CD8-positive, alpha-beta memory T cell (primary cell): ENCODE measurements at places on chromosomes 2 and 18. TPM values are rescaled to one million over a fixed set of nuclear protein-coding genes. Genes with fewer than 3 reads are reported as not detected.

ALLC gene
- total RNA-seq: not detected

ATP8B1 gene
- not detected for total RNA-seq

- DNase-seq: no peak
Measured at GRCh38 chr2:112814278-112814677, 22.3 kb downstream of the IL1B start.

LRRC30 gene
- total RNA-seq: not detected

GRCh38 chr2:100562613-100563406 lies at the start of gene PDCL3:
TSS of gene PDCL3 (plus strand) at chr2:100562993. CDS start at chr2:100563068, 75 bp downstream.
- DNase-seq: peak; percentile 97

DNA sequence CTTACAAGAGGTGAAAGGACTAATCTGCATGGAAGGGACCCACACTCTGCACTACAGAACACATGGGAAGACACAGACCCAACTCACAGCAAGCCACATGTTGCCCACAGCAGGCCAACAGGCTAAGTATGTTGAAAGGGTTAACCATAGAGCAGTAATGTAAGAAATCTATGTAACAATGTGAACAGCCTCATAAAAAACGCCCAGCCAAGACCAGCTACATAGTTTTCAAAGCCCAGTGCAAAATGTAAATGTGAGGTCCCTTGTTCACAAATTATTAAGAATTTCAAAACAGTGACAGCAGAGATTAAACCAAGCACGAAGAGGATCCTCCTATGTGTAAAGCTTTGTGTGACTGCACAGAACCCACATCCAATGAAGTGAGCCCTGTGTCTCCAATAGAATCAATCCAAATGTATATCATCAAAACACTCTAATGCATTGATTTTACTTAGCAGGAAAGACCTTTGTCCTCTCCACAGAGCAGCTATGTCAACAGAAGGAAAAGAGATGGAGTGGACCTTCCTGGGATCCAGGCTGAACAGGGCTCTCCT lies 210.1 kb downstream of the AGPS start:
- DNase-seq: no peak

HOXD12 gene
- total RNA-seq: not detected

GRCh38 chr2:14773696-14774095 lies 141.2 kb downstream of the LRATD1 start:
- no peak for DNase-seq

- DNase-seq: no peak
Measured at GRCh38 chr18:59238385-59238784, 18.4 kb downstream of the GRP start.

- no peak for DNase-seq
Measured at GRCh38 chr2:172370821-172371455, 56.4 kb upstream of the ITGA6 start.

DNA sequence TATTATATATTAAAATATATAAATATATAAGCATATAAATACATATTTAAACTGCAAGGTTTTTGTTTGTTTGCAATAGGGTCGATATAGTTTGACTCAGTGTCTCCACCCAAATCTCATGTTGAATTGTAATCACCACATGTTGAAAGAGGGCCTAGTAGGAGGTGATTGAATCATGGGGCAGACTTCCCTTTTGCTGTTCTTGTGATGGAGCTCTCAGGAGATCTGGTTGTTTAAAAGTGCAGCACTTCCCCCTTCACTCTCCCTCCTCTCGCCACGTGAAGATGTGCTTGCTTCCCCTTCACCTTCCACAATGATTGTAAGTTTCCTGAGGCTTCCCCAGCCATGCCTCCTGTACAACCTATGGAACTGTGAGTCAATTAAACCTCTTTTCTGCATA lies 2137.3 kb upstream of the CELF4 start:
- DNase-seq: no peak

DNA sequence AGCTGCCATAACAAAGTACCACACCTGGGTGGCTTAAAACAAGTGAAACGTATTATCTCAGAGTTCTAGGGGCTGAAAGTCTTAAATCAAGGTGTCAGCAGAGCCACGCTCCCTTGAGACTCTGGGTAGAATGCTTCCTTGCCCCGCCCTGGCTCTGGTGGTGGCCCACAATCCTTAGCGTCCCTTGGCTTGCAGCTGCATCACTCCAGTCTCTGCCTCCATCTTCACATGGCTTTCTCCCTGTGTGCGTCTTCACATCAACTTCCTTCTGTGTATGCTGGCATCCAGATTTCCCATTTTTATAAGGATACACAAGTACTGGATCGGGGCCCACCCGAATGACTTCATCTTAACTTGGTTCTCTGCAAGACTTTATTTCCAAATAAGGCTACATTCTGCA lies 62.5 kb downstream of the MRO start:
- DNase-seq: no peak

- no peak for DNase-seq
Measured at GRCh38 chr2:140654565-140654964, 1476.3 kb downstream of the LRP1B start.

- no peak for DNase-seq
Measured at GRCh38 chr18:42520138-42520537, 565.1 kb downstream of the PIK3C3 start.

GRCh38 chr18:9817286-9817685 lies 68.5 kb upstream of the TXNDC2 start:
- no peak for DNase-seq

FBXO15 gene
- 0.55 TPM for total RNA-seq

GRCh38 chr2:185187421-185187820 lies 551.2 kb upstream of the FSIP2 start:
- no peak for DNase-seq

LYG2 gene
- total RNA-seq: not detected

ENOSF1 gene
- 45.9 TPM for total RNA-seq

NBAS gene
- total RNA-seq: 30.6 TPM

DNA sequence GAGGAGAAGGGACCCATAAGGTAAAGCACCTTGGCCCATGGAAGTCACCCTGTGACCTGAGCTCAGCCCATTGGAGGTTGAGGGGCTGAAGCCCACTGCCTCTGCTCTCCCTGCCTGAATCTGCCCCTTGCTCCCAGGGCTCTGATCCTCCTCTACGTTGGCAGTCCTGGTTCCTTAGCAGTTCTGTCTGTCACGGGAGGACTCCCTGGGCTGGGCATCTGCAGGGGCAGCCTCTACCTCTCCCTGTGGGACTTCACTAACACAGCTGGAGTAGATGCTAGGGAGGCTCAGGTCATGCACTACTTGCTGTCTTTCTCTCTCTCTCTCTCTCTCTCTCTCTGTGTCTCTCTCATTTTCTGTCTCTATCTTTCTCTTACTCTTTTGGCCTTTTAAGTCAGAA lies 8.7 kb downstream of the GYPC start:
- no peak for DNase-seq

GRCh38 chr2:80530442-80531064 lies 226.0 kb upstream of the LRRTM1 start:
- no peak for DNase-seq

DNA sequence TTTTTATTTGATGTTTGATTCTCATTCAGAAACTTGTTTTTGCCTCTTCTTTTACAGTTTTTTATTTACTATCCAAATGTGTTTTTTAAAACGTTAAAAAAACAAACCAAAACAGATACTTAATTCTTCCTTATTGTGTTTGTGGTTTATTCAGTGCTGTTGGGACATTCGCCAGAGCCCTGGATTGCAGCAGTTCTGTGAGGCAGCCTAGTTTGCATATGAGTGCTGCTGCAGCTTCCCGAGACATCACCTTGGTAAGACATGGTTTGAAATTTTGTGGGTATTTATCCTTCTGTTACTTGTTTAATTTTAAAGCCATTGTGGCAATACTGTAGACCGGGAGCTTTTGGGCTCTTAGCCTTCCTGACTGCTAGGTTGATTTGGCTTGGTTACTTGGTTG lies 91.2 kb downstream of the MTA3 start:
- no peak for DNase-seq

GRCh38 chr2:191783416-191783815 lies 63.5 kb downstream of the CAVIN2 start:
- no peak for DNase-seq

- no peak for DNase-seq
Measured at GRCh38 chr2:241034490-241035141, 36.2 kb downstream of the SNED1 start.

DNA sequence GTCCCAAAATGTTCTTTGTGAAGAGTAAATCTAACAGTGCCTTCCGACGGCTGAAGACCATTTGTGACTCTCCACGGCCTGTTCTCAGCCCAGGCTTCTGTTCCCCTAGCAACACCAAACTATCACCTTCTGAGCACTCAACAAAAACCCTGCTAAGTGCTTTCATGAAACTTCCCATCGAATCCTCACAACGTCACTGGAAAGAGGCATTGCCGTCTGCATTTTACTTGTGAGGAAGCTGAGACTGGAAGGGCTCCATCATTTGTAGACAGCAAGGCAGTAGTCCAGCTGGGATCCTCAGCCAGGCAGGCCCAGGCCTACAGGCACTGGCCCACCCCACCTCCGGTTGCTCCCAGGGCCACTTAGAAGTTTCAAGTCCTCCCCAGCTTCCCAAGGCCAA lies 97.8 kb upstream of the POU3F3 start:
- no peak for DNase-seq

DNA sequence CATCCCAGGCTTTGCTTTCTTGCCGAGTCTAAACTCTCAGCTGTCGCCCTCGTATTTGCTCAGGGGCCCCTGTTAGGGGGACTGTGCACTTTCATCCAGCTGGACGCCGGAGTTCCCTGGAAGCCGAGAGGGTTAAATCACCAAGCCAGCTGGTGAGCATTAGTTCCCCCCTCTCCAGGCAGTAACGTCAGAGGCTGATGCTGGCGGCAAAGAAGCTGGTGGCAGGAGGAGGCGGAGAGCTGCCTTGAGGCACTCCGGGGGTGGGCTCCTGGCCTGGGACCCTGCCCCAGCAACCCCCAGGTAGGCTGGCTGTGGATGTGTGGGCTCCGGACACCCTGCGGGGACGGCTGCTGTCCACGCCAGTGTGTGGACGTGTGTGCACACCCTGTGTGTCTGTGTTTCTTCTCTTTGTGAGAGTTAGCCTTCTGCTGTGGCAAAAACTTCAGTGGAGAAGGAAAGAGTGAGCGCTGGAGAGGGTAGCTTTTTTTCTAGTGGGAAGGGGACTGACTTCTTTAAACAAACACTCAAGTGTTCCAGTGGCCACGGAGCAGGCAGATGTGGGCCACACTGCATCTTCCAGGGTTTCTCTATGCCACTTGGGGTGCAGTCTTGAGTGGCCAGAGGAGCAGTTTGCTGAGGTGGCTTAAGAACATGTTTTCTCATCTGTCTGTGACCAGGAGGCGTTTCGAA lies 84.7 kb downstream of the GLI2 start:
- DNase-seq: no peak

DNA sequence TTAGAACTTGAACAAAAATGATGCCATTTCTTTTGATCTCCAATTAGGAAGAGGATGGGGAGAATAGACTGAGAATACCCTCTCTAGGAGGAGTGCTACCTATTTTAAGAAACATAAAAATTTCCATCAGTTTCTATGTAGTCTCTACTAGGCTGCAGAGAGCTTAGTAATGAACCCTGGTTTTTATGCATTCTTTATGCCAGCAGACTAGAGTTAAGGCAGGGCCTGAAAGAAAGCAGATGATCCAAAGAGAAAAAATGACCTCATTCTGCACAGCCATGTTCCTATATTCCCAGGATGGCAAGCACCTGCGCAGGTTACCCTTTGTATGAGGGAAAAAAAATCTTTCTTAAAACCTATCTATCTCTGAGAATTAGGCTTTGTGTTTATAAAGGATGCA lies 254.9 kb downstream of the RIT2 start:
- no peak for DNase-seq

DPY30 gene
- total RNA-seq: 78.2 TPM

DNA sequence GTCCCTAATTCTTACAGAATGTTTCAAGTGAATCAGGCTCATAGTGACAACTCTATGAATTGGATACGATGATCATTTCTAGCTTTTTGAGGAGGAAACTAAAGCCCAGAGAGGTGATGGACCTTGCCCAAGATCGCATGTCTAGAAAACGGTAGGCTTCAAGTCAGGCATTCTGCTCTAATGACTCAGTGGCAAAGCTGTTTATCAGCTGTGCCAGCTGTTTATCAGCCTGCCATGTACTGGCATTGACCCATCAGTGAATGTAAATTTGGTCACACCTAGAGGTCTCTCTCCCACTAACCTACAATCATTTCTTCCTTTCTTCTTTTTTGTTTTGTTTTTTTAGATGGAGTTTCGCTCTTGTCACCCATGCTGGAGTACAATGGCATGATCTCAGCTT lies 6.1 kb upstream of the DAW1 start:
- no peak for DNase-seq

MC4R gene
- total RNA-seq: not detected

DNA sequence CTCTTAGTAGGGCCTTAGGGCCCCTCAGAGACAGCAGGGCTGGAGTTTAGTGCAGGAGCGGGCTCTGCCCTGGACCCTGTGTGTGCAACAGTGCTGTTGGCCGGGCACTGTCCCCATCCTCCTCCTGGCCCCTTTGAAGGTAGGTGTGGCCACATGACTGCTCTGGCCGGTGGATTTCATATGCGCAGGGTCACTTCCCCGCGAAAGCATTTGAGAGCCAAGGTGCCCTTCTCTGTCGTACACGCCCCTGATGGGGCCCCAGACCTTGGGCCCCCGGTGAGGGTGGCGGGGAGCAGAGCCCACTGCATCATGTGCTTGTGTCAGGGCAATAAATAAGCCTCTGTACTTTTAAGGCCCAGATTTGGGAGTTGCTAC lies 15.5 kb downstream of the TMEM177 start:
- no peak for DNase-seq

TUBA4B gene
- total RNA-seq: not detected

- no peak for DNase-seq
Measured at GRCh38 chr2:136239079-136239685, 121.2 kb upstream of the CXCR4 start.

DNA sequence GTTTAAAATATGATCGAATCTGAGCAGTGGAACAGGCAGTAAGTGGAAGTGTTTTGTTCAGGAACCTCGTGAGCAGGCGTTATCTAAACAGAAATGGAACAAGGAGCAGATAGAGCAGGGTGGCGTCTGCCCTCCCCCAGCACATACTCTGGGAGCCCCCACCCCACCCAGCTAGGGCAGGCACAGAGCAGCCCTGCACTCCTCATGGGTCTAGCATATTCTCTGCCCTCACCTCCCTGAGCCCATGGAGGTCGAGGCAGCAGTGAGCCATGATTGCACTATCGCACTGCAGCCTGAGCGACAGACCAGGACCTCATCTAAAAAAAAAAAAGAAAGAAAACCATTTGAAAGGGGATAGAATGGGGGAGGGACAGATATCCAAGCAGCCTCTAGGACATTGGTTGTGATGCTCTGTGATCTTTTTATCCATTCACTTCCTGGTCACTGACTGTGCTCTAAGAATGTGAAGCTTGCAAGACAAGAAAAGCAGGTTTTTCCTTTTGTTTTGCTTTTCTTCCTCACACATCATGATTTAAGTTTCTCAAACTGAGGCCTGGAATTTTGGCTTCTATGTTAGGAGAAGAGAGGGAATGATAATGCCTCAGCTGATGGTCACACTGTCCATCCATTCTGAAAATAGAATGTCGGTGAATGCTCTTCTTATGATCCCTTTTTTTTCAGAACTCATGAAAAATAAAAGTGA lies 3.1 kb downstream of the MLPH start:
- DNase-seq: no peak

GREB1L gene
- total RNA-seq: not detected

- no peak for DNase-seq
Measured at GRCh38 chr2:44975571-44976450, 33.4 kb downstream of the SIX2 start.

GRCh38 chr2:191643429-191643828 lies 34.5 kb upstream of the NABP1 start:
- no peak for DNase-seq

TCF23 gene
- not detected for total RNA-seq
